Stimulated activated CD8-positive, alpha-beta memory T cell treated with anti-CD3 and anti-CD28 coated beads, Interleukin-15, amount 100 ng/mL, for 4 hours (primary cell): ENCODE measurements at places on chromosomes 6 and 20.

- DNase-seq = no peak
These were observed 85.9 kb downstream of the ADTRP start for GRCh38 chr6:11692451-11693376.

- no peak for DNase-seq
These were observed 21.9 kb upstream of the GCLC start for GRCh38 chr6:53566755-53567154.

GRCh38 chr20:12049125-12049524 lies 131.4 kb downstream of the BTBD3 start:
- DNase-seq = no peak

DNA sequence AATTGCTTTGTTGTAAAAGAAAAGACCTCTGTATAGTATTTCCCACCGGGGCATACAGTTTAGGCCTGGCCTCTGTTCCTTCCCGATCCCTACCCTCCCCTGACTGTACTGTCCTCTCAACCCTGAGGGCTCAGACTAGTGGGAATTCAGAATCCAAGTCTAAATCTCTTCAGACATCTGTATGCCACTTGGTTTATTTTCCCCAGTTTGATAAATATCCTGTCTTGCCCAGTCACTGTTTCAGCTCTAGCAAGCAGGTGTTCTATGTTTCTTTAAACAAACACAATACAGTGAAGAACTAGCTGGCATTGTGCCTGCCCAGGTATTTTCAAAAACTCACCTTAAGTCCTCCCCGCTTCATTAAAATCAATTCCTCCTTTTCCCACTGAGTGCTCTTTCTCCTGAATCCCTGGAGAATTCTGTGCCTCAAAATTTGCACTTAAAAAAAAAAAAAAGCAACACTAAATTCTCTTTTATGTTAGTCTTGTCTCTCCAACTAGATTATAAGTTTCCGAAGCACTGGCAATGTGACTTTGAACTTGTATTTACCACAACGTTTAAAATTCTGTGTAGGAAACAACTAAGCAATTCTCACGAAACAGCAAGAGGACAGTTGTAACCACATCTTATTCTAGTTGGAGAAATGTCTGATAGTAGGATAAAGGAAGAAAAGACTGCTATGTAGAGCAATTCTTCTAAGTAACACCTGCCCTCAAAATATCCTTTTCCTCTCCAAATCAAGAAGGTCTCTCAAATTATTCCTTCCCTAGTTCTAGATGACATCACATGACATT lies 112.0 kb upstream of the CARMIL1 start:
- no peak for DNase-seq

DNA sequence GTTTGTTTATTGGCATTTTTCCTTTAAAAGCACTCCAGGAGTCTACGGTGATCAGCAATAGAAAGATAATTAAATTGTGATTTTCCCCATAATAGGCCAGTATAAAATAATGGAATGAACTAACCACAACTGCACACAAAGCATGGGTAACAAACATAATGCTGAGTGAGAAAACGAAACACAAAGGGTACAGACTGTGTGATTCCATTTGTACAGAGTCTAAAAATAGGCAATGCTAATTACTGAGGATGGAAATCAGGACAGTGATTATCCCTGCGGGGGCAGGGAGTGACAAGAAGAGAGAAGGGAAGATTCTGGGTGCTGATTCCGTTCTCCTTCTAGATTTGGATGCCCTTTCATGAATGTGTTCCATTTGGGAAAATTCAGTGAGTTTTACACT lies 478.1 kb downstream of the PREX1 start:
- no peak for DNase-seq
